ENCODE measurements at places on chromosomes 13 and 19.
A peak's percentile ranks its signal among the peaks of the same experiment; 100 is the strongest.

- DNase-seq = no peak
These were observed 2.2 kb downstream of the FLT3LG start for GRCh38 chr19:49475995-49476880.

DNA sequence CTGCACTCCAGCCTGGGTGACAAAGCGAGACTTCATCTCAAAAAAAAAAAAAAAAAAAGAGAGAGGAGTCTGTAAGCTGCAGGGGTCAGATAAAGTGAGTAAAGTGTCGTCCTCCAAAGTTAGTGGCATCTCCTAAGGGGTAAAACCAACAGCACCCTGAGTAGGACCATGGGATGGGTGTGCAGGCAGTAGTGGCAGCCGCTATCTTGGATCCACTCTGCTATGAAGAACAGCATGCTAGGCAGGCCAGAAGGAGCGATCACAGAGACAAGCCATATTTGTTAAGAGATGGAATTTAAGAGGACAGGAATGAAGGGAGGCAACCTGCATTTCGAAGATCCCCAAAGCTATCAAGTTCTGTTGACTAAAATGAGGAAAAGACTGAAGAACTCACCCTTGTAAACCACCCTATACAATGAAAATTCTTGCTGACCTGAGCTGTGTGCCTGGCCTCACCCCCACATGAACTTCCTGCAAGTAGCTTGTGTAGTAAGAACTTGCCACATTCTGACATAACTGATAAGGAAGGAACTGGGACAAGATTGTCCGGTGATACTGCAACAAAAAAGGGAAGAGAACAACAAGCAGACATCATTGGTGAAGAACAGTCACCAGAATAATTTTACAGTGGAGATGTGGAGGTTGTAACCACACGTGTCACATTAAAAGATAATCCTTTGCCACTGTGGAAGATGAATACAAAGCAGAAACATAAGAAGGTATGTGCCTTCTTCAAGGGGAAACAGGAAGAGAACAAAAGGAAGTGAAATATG is 16.2 kb downstream of the DPY19L3 start:
- DNase-seq = no peak

GRCh38 chr13:49213539-49213938 is 6.6 kb upstream of the MLNR start:
- no peak for DNase-seq

- peak; percentile 15 for DNase-seq
These were observed at the start of gene ZNF418 for GRCh38 chr19:57934820-57935665. Gene ZNF418 (minus strand): TSS chr19:57935402. CDS start chr19:57933822, 1,580 bp downstream.

DNA sequence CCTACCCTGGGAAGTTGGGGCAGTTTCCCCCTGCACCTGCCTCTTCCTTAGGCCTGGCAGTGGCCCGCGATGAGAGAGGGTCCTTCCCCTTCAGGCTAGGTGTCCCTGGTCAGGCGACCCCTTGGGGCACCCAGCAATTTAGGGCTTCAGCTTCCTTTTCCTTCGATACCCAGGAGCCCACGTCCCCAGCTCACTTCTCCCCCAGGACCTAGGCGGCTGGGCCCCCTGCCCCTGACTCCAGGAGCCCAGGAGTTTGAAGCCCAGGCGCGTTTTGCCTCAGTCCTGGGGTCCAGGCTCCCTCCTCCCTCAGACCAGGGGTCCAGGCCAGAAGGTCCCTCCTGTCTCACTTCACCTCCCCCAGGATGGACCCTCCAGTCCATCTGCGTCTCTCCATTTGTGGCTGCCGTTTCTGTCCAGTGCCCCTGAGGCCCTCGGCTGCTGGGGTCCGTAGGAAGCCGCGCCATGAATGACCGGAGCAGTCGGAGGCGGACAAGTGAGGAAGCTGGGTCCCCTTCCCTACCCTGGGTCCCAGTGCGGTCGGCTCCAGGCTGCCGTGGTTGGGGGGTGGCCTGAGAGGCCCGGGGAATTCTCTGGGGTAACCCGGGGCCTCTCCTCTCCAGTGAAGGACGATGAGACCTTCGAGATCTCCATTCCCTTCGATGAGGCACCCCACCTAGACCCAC is 714 bp downstream of the CCDC106 start:
- no peak for DNase-seq

GRCh38 chr19:11131471-11131870 is 24.1 kb downstream of the SPC24 start:
- no peak for DNase-seq

DNA sequence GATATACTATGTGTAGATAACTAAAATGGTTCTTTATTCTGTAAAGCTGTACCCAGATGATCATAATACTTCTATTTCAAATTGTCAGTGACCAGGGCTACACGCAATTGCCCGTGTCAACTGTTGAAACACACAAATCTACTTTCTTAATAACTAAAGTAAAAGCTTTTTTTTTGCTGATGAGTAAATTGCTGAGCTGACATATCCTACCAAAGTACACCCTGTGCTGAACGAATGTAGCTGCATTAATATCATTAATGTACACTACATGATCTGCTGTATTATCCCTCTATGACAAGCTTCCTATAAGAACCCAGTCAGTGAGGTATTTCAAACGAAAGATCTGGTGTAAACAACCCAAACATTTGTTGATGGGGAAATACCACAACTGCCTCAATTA is 827.2 kb upstream of the ATXN8OS start:
- DNase-seq = no peak

DNA sequence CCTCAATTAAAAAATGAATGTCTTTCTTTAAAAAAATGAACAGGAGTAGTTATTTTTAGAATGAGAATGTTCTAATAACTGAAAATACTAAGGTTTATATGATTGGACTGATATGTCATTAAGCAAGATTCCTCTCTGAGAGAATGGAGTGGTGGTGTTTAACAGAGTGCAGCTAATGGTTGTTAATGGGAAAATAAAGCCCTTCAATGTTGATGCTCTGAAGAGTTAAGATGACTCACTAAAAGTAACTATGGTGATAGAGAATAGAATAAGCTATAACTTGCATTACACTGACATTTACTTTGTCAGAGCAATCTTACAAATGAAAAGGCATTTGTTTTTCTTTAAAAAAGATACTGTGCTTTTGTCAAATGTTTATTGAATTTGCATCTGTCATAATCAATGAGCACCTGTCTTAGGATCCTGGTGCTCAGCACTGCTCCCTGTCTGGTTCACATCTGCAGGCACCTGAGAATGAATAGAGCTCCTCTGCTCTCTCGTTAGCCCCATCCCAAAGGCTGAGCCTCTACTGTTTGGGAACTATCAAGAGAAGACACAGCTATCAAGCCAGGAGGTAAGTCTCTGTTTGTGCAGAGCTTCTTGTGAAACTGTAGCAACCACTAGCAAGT is 15.1 kb downstream of the PABPC3 start:
- DNase-seq = no peak

GRCh38 chr13:35378939-35379338 is 97.5 kb downstream of the MAB21L1 start:
- DNase-seq = no peak

DNA sequence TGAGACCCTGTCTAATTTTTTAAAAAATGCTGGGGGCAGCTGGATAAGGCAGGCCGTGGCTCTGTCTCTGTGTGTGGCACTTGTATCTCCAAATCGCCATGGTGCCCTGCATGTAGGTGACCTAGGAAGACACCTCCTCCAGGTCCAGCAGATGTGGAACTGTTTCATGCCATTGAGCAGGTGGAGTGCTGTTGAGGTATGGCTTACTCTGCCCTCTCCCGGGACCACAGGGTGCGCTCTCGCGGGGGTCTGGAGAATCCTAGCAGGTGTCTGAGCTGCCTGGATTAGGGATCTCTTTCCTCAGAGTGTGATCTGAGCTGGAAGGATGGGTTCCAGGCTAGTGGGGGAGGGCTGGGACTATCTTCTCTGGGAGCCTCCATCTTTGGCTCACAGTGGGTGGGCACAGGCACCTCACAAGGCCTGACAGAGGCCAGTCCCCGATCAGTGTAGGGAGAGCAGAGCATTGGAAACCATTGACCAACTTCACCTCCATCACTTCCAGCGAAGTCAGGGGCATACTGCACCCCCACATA is 67.7 kb upstream of the TM9SF2 start:
- DNase-seq = no peak

DNA sequence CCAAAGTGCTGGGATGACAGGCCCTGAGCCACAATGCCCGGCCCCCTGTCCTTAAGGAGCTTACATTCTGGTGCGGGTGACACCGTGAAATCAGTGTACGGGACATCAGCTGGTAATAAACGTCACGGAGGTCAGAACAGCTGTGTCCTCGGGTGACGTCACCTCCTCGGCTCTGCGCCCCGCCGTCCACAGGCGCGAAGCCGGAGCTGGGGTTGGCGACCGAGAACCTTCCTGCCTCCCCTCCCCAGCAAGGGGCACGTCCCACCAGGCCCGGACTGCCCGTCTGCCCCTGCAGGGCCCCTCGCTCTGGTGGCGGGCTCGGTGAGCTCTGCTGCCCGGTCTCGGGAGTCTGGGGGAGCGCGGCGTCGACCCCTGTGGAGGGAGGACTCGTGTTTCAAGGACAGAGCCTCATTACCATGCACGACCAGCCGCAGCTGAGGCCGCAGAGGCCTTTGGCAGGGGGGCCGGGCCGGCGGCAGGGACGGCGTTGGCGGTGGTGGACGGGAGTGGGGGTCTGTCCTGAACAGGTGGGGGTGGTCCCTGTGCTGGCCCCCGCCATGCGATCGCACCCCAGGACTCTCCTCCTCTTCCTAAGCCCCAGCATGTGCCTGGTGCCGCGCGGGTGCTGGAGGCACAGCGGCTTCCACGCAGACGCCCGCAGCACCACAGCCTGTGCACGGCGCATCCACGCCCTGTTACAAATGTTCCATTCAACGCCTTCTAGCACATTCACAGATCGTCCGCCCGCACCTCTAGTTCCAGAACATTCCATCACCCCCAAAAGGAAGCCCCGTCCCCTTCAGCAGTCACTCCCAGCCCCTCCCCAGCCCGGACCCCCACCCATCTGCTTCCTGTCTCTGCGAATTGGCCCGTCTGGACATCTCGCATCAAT is 5.4 kb downstream of the LINGO3 start:
- no peak for DNase-seq

DNA sequence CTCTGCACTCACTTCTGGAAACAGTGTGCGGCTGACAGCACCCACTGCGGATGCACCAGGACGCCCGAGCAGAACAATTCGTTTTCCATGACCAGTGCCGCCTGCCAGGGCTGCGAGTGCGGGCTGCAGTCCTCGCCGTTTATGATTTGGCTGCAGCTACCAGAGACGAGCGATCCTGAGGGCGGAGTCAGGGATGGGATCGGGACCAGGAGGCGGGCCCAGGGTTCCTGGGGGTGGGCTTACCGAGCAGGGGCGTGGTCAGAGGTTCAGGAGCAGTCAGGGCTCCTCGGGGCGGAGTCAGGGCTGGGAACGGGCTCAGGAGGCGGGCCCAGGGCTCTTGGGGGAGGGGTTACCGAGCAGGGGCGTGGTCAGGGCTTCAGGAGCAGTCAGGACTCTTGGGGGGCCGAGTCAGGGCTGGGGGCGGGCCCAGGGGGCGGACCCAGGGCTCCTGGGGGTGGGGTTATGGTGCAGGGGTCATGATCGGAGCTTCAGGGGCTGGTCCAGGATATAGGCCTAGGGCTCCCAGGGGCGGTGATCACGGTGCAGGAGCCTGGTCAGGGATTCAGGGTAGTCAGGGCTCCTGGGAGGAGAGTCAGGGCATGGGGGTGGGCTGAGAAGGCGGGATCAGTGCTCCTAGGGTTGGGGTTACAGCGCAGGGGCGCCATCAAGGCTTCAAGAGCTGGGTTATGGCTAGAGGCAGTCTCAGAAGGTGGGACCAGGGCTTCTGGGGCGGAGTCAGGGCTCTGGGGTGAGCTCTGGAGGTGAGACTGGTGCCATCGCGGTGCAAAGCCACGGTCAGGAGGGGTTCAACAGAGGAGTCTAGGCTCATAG is 1.7 kb downstream of the KLK4 start:
- no peak for DNase-seq

DNA sequence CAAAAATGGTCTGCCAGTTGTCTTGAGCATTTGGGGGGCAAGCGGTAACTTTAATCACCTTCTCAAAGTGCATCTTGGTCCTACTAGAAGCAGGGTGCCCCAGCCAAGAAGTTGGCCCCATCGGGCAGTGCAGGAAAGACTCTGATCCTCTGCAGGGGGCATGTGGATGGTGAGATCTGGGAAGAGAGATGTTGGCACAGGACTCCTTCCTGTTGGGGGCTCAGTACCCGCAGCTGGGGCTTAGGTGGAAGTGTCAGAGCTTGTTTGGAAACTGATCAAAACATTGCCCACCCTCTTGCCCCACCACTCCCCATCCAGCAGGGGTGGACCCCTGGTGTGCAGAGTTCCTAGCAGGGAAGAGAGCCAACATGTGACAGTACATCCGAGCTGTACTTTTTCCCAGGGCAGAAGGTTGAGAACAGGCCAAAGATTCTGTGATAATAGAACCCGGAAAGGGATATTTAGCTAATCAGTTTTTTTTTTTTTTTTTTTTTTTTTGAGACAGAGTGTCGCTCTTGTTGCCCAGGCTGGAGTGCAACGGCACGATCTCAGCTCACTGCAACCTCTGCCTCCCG is 8.8 kb downstream of the RRAS start:
- DNase-seq = no peak

DNA sequence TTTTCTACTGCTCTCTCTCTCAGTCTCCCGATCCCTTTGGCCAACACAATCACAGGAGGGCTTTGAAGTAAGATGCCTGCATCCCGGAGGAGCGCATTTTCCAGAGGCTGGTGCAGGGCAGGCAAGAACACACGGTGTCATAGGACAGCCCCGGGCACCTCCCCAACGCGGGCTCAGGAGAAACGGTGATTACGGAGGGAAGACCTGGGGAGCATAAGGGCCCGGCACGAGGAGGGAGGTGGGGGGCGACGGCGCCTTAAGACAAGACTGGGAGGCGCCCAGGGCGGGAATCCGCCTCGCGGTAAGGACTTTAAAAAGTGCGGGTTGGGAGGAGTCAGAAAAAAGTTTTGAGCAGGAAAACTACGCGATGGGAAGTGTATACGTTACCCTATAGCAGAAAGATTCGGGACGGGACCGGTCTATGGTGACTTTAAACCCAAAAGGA is 18.7 kb upstream of the ZNF888 start:
- no peak for DNase-seq

- DNase-seq = no peak
These were observed 366 bp upstream of the KL start for GRCh38 chr13:33015791-33016323.

DNA sequence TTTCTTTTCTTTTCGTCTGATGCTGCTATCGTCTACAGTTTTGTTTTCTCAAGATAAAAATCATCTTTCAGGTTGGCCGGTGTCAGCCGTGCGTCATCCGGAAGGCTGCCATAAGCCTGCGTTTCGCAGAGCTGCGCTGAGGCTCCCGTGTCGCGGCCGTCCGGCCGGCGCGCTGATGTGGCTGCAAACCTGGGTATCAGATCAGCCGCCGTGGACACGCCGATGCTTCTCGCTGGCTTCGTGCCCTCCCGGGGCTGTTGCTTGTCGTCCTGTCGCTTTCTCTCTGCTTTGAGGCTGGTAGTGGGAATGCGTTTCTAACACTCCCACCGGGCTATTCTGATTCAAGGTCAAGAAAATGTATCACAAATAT is 45.9 kb upstream of the TFDP1 start:
- DNase-seq = no peak

GRCh38 chr13:109712124-109712722 is 74.2 kb downstream of the IRS2 start:
- no peak for DNase-seq

All from activated gamma-delta T cell treated with anti-CD3 and anti-CD28 coated beads, Interleukin-2, amount 50 U/mL, for 16 hours (primary cell).